Jurkat, Clone E6-1 (cell line): ENCODE measurements at places on chromosomes 2 and 18.

- no peak for DNase-seq
These were observed 39.8 kb upstream of the TMEM178A start for GRCh38 chr2:39625927-39626270.

DNA sequence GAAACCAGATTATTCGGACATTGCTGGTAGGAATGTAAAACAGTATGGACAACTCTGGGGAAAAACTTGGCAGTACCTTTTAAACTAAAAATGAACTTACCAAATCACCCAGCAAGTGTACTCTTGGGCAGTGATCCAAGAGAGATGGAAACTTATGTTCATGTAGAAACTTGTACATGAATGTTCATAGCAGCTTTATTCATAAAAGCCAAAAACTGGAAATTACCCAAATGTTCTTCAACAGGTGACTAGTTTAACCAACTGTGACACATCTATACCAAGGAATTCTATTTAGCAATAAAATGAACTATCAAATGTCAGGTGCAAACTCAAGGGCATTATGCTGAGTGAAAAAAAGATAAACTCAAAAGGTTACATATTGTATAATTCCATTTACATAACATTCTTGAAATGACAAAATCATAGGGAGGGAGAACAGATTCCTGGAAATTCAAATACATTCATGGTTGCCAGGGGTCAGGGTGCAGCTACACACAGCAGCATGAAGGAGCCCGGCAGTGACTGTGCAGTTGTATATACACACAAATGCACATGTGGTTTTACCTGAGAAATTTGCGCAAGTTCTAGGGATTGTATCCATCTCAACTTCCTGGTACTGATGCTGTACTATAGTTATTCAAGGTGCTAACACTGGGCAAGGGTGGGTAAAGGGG, 3.5 kb upstream of the RNU4ATAC start:
- no peak for DNase-seq

DNA sequence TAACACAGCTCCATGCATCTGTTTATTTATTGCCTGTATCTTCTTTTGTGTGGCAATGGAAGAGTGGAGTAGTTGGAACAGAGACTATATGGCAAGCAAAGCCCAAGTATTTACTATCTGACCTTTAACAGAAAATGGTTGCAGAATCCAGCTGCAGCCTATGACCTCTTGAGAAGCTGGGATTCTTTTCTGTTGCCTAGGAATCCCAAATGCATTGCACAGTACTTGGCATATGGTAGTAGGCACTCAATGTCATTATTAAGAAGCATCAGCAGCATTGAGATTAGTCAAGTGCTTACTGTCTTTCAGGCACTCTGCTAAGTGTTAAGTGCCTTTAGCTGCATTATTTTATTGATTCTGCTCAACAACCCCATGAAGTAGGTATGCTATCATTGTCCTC, 331.6 kb downstream of the CCDC85A start:
- DNase-seq, result no peak

GRCh38 chr2:197538412-197538811, 22.5 kb downstream of the MOB4 start:
- DNase-seq, result no peak

GRCh38 chr2:101921319-101921952, 70.3 kb upstream of the IL1R2 start:
- no peak for DNase-seq

DNA sequence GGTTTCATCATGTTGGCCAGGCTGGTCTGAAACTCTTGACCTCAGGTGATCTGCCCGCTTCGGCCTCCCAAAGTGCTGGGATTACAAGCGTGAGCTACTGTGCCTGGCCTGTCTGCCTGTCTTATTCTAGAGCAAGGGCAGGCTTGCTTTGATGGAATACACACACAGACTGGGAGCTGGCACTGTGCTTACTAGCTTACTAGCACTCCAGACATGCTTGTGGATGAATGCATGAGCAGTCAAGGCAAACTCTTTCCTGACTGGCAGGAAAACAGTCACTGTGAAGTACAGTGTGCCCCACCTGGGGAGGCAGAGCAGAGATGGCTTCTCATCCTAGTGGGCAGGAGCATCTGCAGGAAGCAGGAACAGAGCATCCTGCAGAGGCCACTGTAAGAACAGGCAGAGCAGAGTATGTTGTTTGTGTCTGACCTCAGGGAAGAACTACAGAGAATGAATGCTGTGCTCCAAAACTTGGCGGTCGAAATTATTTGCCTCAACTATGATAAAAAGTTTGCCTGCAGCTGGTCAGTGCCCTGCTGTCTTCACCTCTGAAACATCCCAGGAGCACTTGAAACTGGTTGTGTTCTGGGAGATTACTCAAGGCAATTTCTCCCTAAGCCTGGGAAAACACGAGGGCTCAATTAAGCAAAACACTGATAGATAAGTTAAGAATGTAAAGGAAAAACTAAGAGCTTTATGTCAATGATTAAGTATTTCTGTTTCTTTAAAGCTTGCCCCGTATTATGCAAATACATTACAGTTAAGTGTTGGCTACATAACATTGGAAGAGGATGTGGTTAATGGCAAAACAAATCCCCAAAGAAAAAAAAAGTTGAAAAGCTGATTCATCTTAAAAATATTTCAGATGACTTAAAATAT, 102.4 kb downstream of the VAPA start:
- DNase-seq, result peak; percentile 28
